ENCODE measurements at places on chromosomes 1 and 21. TPM values are rescaled to one million over a fixed set of nuclear protein-coding genes. Genes with fewer than 3 reads are reported as not detected.

DNA sequence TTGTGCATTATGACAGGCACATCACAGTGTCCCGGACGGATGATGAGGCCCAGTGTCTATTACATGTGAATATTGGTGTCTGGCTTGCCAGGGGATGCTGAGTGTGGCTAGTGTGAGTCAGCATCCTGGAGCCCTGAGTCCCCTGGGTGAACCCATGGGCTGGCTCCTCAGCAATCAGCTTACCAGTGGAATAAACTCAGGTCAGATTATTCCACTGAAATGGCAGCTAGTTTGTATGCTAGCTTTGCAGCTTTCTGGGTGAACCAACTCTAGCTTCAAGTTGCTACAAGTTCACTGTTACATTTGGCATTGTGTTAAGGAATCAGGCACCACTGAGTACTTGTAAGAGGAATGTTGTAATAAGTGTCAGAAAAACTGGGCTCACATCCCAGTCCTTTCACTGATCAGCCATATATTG, 23.9 kb upstream of the RPTN start:
- no peak for DNase-seq

DNA sequence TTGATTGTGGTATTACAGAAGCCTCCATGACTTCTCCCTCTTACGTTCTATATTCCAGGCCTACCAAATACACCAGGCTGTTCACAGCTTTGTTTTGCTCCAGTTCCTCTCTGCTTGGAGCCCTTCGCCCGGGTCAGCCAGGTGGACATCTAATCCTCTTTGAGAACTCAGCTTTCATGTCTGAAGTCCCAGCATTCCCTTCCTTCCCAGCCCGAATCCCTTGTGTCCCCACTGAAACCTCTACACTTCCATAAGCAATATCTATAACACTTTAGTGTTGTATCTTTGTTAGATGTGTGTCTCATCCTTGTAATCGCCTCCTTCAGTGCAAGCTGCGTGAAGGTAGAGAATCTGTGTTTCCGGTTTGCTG, 1.9 kb downstream of the RNF11 start:
- DNase-seq, result peak; percentile 36

DNA sequence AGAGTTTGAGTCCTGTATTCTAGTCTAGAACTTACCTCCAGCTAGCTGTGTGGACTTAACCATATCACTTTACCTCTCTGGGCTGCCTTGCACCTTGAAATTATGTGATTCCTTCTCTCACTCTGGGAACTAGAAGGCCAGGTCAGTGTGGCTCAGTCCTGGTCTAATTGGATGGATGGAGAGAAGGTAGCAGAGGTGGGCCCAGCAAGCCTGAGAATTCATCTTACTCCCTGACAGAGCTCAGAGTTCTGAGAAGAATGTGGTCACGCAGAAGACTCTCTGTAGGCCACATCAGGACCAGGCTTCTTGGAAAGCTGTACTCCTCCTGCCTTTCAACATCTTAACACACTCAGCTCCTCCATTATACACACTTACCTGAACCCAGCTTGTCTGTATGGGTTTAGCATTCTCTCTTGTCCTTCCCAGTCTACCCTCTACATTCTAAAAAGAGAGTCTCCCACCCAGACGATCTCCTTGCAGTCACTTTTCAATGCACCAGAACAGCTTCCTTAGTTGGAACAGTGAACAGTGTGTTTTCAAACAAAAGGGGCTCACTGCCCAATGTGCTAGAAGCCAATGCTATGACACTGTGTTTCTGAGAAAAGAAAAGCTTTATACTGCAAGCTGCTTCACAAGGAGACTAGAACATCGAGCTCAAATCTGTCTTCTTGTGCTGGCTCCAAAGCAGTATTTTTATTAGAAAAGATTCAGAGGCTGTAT, 60.5 kb downstream of the CAPN9 start:
- DNase-seq, result no peak

- no peak for DNase-seq
These were observed 47.4 kb downstream of the CAPZB start for GRCh38 chr1:19437891-19438294.

DNA sequence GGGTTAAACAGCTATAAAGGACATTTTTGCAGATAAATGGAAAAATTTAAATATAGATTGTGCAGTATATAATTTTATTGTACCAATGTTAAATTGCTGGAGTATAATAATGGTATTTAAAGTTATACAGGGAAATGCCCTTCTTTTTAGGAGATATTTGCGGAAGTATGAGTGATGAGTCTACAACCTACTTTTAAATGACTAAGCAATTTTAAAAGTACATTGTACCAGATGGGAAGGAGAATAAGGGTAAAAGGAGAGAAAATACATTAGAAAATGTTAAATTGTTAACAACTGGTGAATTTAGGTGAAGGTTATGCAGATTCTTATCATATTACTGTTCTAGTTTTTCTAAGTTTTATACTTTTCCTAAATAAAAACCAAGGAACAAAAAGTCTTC, 91.8 kb downstream of the ZZZ3 start:
- DNase-seq, result no peak

DNA sequence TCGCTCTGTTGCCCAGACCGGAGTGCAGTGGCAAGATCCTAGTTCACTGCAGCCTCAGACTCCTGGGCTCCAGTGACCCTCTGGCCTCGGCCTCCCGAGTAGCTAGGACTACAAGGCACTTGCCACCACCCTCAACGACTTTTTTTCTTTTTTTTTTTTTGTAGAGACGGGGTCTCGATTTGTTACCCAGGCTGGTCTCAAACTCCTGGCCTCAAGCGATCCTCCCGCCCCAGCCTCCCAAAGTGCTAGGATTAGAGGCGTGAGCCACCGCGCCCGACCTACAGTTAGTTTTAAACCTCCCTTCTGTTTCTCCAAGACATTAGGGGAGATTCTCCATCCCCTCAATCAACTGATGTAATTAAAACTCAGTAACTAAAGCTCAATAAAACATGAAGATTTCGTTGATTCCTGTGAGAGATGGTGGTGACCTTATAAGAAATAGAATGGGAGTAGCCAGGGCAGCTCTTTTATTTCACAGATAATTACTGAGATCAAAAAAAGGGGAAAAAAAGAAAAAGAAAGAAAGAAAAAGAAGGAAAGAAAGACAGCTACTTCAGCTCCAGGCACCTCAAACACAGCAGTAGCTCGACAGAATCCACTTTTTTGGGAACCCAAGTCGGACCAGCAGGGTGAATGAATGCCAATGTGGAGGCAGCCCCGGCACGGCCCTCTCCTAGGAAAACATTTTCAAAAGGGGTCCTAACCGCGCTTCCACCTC, 598 bp downstream of the GON4L start:
- no peak for DNase-seq

GRCh38 chr1:232132572-232132971, 497.4 kb downstream of the SIPA1L2 start:
- DNase-seq, result no peak

GRCh38 chr21:40732253-40733023, 114.5 kb downstream of the DSCAM start:
- DNase-seq, result no peak

DNA sequence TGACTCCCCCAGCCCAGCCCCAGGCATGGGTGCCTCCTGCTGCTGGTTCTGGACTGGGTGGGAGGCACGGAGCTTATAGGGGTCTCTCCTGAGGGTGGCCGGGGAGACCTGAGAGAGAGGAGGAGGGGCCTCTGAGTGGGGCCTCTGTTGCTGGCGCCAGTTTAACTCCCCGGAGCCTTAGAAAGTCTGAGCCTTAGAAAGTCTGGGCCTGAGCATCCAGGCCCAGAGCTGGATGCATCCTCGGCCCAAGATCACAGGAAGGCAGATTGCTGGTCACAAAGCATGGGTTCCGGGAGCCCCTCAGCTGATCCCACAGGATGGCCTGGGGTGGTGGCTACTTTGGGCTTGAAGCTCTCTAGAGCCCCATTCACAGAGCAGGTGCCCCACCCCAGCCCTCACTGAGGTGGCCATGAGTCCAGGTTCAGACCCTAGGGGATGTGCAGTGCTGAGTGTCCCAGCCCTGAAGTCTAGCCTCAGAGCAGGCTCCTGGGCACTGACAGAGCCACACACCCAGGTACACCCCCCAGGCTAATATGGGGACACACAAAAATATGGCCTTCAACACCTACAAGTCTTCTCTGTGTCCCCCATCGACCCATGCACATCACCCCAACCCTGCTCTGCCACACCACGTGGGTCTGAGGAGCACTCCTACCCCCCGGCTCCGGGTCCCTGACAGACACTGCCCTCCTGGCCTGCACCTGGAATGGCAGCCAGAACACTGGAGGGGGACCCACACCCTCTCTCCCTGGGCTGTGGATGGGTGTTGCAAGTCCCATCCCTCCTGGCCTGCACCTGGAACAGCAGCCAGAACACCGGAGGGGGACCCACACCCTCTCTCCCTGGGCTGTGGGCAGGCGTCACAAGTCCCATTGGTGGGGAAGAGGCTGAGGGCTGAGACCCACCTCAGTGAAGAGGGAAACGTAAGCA, 9.7 kb downstream of the PLA2G2F start:
- no peak for DNase-seq

GRCh38 chr1:167086033-167086432, 4.1 kb downstream of the GPA33 start:
- DNase-seq, result no peak

Gene CD5L
- total RNA-seq, result 14.1 TPM

Gene HHAT
- 2.2 TPM for total RNA-seq

Gene MIXL1
- total RNA-seq, result 0.05 TPM

Gene KRTCAP2
- 49.8 TPM for total RNA-seq
